Caudate nucleus (tissue), 63 donors: ENCODE measurements at places on chromosomes 5 and 9.

DNA sequence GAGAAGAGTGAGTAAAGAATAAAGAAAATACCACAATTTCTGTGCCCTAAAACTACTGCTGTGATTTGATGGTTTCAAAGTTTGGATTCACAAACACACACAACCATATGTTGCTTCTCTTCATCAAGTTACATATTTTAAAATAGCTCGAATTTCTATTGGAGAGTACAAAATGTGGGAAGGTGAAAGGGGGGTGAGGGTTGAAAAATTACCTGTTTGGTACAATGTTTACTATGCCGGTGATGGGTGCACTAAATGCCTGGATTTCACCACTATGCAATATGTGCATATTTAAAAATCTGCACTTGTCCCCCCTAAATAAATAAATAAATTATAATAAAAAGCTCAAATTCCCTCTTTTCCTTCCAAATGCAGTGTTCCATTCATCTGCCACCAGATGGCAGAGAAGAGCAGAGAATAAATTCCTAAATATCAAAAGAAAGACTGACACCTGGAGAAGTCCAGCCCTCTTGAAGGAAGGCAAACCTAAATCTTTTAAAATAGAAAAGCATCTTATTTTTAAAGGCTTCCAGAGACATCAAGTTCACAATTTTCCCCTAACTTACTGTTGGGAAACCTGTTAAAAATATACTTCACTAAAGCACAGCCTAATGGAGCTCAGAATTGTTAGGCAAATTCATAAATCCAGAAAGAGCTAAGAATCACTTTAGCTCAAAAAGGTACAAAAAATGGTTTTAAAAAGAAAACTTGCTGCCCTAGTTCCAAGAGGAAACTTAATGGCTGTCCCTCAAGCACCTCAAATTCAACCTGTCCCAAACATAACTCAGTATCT, 24.8 kb upstream of the HNRNPA0 start:
- no peak for DNase-seq

- DNase-seq: no peak
Measured at GRCh38 chr5:44821164-44821563, 12.4 kb downstream of the MRPS30 start.

GRCh38 chr9:2913026-2913425, 69.1 kb upstream of the PUM3 start:
- DNase-seq: no peak

- DNase-seq: no peak
Measured at GRCh38 chr9:98532574-98532973, 176.2 kb downstream of the GABBR2 start.

- no peak for DNase-seq
Measured at GRCh38 chr5:169917500-169917899, 62.8 kb downstream of the INSYN2B start.

DNA sequence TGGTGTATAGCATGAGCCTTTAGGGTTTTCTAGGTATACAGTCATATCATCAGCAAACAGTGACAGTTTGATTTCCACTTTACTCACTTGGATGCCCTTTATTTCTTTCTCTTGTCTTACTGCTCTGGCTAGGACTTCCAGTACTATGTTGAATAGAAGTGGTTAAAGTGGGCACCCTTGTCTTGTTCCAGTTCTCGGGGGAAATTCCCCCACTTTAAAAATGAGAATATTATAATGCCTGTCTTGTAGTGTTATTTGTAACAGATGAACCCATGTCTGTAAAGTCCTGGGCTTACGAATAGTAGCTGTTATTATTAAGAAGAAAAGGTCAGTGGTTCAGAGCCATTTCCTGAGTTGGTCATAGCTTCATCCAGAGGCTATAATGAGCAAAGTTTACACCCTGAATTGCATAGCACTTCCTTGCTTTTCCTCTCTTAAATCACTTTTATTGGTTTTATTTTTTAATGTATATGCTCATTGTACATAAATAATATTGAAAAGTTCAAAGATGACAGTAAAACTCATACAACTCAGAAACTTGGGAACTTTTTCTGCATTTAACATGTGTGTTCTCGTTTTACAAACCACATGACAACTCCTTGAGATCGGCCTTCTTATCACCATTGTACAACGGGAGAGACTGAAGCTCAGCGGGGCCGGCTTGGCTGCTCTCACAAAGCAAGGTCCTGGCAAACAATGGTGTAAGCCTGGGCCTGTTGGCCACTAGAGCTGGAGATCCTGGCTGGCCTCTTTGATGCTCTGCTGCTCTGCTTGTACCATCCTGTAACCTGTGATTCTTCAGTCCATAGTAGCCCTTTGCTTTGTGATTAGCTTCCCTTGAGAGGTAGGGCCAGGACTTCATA, 85.2 kb downstream of the CYFIP2 start:
- DNase-seq: no peak

GRCh38 chr5:67246108-67246507, 49.5 kb upstream of the CD180 start:
- peak; percentile 5 for DNase-seq

DNA sequence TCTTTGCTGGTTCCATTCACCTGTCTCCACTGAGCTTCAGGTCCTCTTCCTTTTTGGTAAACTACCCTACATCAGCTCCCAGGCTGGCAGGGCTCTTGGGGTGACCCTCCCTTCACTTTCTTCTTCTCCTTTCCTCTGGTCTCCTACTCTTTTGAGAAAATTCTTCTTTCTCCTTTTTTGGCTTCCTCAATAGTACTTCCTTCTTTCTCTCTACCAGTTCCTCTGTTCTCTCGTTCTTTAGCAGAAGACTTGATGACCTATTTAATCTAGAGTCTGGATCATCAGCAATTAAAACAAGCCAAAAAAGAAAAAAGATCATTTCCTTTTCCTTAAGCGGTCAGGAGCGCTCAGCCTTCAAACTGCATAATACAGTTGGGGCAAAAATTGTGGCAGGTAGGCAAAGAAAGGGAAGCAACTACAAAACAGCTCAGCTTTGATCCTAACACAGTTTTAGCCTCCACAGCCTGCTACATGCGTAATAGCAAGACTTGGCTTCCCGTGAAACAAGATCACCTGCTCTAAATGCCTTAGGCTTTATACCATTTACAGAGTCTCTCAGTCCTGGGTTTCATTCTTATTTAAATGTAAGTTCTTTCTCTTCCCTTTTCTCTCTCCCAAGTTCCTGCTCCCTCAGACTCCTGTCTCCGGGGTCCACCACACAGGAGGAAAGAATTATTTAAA, 14.0 kb upstream of the GSN start:
- DNase-seq: no peak

GRCh38 chr9:116099821-116100220, 53.8 kb upstream of the PAPPA start:
- DNase-seq: peak; percentile 1

GRCh38 chr5:179238628-179238970, 106.7 kb downstream of the ADAMTS2 start:
- DNase-seq: no peak

- DNase-seq: no peak
Measured at GRCh38 chr9:18891946-18892670, 140.9 kb downstream of the SAXO1 start.

DNA sequence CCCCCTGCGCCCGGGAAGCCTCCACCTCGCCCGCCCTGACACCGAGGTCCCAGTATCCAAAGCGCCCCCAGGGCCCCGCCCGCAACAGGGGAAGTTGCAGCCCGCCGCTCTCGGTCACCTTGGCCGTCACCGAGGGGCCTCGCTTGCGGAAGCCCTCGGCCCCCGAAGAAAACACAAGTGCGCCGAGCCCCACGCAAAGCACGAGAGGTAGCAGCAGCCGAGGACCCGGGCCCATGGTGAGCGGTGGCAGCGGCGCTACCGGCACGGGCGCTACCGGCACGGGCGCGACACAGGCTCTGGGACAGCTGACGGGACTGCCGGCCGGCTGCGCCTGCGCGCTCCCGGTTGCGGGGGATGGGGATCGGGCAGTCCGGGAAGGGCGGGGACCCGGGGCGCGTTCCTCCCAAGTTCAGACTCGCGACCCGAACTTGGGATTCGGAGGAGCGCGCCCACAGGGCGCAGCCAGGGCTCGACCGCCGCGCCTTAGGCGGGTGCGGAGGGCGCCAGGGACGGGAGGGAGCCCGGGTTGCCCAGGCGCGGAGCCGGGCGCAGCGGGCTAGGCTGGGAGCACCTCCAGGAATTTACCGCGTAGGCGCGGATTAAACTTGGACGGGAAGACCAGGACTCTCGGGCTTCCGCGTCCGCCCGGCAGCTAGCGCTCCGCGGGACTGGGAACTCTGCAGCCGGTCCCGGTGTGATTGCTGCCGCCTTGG, at the start of gene PPIC:
PPIC (minus strand) TSS at position 335 of the 713 bp plus-strand sequence; CDS start at position 235, 100 bp downstream.
- DNase-seq: peak; percentile 12

- no peak for DNase-seq
Measured at GRCh38 chr5:143101725-143102386, 301.6 kb downstream of the NR3C1 start.

GRCh38 chr9:90645721-90646120, 3.1 kb upstream of the DIRAS2 start:
- no peak for DNase-seq

DNA sequence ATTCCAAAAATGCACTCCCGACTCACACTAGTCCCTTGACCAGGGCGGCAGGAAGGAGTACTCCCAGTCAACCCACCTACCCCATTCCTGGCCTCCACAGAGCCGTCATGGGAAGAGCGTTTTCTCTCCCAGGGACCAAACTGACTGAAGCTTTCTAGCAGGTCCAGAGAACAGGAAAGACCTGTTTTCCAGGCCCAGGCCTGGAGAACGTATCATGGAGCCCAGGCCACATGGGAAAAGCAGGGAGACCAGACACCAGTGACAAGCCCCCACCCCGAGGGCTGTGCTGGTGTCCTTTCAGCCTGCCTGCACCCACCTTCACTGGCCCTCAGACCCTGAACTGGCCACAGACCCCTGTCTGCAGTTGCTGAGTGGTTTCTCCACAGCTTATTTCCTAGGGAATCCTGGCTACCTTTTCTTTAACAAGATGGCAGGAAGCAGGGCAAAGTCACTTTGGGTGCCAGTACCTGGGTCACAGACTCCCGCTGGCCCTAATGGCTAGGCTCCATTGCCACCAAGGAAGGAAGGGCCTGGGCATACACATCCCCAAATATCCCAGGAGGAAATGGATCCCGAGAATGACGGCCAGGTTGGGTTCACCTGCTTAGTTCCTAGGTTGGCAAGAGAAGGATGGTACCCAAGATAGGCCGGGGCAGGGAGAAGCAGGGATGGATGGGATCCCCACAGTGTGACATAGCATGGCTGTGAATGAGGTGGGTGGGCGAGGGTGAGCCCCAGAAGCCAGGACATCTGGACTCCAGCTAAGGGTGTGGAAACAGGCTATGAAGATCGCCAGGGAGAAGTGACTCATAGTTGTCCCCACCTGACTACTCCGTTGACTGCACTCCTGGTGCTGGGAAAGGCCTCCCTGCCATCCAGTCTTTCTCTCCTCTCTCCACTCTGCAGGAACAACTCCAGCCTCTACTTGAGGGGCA, 12.2 kb downstream of the CCNI2 start:
- no peak for DNase-seq

DNA sequence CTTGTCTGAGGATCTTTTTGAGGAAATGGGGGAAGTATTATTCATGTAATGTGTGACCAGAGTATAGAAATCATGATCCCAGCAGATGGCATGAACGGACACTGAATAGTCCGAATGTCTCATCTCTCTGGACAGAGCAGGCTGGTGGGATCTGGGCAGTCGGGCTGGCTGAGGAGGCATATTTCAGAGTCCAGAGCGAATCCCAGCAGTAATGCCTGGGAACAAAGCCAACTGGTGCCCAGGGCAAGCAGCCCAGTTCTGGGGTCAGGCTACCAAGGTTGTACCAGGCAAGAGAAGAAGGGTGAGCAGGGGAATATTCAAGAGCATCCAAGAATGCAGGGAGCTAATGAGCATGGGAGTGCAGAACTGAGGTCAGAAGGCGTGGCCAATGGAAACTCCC, 306.4 kb downstream of the ZSWIM6 start:
- DNase-seq: peak; percentile 67

DNA sequence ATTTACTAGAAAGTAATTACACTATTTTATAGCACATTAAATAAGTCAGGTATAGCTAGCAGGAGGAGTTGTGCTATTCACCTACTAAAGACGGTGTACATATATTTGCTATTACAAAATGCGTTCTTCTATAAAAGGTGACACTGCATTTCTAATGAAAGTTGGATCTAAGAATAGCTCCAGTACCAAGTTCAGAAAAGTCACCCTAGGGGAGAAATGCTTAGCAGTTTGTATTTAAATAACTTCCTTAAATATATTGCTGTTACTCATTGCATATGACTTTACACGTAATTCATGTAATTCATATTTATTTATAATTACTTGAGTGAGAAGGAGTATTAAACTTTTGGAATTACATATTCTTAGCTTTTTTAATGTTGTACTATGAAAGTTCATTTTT, 7.0 kb upstream of the SUB1 start:
- no peak for DNase-seq

DNA sequence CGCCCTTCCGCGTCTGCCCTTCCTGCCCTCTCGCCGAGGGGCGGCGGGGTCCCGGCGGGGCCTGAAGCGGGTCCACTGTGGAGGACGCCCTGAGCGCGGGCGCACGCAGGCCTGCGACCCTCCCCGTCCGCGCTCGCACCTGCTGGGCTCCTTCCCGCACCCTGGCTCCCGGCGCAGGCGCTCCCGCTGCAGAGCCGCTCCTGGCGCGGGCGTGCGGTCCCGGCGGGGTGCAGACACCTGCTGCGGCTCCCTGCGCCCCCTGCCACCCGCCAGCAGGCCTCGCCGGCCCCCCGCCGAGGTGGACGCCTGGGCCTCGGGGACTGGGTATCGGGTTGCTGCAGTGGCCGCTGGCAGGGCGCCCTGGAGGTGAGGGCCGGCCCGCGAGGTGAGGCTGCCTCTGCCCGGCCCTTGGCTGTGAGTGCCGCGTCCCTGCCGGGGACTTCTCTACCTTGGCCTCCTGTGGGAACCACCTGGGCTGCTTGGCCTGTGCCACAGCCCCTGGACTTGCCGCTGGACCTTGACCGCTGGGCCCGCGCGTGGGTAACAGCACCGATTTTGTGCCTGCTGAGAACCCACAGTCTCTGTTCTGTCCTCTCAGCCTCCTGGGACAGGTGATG, 627 bp downstream of the ARRDC1 start:
- no peak for DNase-seq

DNA sequence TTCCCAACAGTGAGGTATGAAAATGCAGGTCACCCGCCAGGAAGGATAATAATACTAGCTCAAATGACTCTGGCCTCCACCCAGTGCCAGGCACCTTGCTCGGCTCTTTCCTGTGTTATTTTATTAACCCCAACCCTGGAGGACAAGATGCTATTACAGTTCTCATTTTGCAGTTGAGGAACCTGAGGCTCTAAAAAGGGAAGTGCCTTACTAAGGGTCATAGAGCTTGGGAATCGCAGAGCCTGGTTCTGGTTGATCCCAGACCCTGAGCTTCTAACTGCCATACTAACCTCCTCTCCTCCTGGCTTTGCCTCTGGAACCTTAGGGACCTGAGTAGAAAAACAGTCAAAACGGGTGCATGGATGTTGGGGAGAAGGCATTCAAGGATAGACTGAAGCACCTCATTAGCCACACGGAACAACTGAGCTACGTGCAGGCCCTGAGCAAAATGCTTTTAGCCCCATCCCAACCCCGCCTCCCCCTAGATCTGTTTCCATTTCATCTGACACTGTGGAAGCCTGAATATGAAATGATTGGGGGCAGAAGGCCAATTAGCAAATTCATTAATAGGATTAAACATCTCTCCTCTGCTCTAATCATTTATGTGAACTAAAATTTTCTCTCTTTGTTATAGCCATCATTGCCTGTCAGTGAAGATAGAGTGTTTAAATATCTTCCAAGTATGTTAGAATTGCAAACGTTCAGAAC, 7.9 kb downstream of the KCNIP1 start:
- no peak for DNase-seq

- no peak for DNase-seq
Measured at GRCh38 chr5:91245871-91246270, 137.2 kb downstream of the ARRDC3 start.
